ENCODE measurements at places on chromosomes 2 and 18.
A peak's percentile ranks its signal among the peaks of the same experiment; 100 is the strongest.

GRCh38 chr2:84815146-84815545 is 65.7 kb downstream of the TRABD2A start:
- no peak for DNase-seq

DNA sequence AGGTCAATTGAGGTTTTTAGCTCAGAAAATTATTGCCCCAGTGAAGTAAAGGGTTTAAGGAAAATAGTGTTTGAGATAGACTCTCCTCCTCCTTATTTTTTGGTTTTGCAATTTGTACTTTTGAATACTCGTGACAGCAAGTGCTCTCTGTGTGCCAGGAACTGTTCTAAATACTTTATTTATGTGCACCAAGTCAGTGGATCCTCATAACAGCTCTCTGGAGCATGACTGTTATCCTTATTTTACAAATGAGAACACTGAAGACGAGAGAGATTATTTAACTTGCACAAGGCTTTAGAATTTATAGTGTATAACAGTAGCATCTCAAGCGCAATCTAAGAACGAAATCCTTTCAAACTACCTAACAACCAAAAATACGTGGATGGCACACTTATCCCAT is 24.7 kb downstream of the BABAM2 start:
- DNase-seq: no peak

DNA sequence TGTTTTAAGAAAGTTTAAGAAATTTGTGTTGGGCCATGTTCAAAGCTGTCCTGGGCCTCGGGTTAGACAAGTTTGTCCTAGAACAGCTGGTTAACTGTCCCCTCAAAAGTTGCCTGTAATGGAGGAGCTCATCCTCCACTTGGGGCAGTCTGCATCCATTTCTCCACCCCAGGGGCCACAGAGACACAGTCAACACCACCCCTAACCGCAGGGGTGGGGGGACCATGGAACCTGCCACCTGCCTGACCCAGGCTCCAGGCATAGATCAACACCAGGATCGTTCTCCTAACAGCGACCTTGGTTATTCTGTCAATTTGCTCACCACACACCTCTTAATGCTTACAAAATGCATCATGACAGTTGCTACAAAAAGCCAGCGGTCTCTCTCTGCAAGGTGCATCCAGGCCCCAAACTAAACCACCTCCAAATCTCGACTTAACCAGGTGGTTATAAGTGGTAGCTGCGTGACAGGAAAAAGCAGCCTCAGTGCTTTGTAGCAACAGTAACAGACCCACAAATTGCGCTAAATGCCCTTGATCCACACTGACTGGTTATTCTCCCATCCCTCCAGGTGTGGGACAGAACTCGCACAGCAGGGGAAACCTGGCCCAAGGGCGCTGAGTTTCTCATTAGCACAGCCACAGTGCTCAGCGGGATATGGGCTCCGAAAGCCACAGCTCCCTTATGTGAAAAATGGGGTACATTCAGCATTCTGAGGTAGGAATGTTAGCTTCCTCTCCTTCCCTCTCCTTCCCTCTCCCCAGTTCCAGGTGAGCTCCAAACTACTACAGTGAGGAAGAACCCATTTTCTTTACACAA is 48.0 kb downstream of the HDLBP start:
- no peak for DNase-seq

DNA sequence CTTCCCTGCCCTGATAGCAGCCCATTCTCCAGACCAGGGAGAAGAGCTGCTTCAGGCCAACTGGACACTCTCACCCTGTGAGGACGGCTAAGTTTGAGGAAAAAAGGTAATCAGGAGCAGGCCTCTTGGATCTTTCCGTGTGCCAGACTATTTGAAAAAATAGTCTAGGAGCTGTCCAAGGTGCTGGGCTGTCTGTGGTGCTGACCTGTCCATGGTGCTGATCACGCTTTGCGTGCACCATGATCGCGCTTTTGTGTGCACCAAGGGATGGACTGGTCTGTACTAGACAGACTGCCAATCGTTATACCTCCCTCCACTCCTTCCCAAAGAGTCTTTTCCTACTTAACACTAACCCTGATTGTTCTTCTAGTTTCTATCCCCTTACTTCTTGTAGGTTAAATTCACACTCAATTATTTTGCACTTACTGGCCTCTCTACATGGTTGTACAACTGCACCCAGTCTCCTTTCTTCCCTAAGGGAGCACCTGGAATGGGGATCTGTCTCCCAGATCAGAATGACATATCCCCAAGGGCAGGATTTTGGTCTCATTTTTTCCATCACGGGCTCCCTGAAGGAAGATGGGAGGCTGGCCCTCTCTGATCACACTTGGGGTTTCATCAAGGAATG is 295.4 kb downstream of the CELF4 start:
- peak; percentile 20 for DNase-seq

GRCh38 chr2:8524388-8524787 is 157.5 kb upstream of the ID2 start:
- no peak for DNase-seq

DNA sequence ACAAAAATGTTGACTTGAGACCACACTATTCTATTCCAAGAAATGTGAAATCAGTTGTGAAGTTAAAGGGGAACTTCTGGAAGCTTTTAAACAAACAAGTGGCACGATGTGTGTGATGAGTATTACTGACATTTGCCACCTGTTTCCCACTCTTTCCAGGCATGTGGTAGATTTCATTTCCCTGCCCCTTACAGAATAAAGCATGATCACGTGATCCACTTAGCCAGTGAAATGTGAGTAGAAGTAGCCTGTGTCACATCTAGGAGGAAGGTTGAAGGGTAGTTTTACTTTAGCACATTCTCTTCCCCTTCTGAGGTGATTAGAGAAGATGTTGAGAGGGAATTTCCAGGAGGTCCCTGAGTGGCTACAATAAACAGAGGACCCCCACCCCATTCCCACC is 3.8 kb downstream of the COL4A4 start:
- no peak for DNase-seq

GRCh38 chr2:172811027-172811426 is 75.4 kb downstream of the RAPGEF4 start:
- DNase-seq: no peak

GRCh38 chr2:46615986-46616485 is 136.7 kb downstream of the TMEM247 start:
- no peak for DNase-seq

DNA sequence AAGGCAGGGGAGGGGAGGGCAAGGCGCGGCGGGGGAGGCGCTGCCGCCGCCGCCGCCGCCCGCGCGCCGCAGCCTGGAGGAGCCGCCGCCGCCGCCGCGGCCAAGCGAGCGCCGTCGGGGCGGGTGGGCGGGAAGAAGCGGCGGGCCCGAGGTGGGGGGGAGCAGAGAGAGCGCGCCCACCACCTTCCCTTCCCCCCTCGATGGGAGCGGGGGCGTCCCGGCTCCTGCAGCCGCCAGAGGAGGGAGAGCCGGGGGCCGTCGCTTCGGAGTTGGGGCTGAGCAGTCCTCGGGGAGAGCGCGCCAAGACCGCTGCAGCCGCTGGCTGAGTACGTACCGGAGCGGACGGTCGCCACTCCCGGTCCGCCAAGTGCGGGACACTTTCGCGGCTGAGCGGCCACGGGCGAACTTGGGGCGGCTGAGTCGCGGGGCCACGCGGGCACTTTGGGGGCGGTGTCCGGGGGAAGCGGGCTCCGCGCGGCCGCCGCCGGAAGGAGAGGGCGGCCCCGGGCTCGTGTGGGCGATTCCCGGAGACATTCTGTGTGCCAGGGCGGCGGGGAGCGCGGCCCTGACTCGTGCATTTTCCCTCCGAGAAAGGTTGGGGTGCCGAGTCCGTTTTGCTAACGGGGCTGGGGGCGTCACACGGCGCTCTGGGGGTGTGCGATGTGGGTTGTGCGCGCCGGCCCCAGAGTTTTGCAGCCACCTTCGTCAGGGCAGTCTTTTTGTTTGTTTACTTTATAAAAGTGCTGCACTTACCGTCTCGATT is at the start of gene NAB1:
NAB1 (plus strand) TSS at position 49 of the 763 bp plus-strand sequence. CDS start 10,094 bp downstream, outside the sequence.
- DNase-seq: no peak

Data from HL-60 (cell line).